ENCODE measurements at places on chromosomes 4 and X.
A peak's percentile ranks its signal among the peaks of the same experiment; 100 is the strongest.

DNA sequence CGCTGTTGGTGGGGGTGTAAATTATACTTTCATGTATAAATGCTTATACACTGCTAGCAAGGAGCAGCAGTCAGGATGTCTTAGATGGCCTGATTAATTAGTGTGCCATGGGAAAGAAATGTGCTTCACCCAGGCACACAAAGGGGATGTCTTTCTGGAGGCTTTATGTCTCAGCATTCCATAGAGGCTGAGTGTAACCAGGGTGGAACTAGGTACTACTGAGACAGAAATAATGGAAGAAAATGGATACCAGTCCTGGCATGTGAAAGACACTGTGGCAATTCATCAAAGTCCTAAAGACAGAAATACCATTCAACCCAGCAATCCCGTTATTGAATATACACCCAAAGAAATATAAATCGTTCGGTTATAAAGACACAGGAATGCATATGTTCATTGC is 52.5 kb downstream of the PF4 start:
- no peak for DNase-seq

DNA sequence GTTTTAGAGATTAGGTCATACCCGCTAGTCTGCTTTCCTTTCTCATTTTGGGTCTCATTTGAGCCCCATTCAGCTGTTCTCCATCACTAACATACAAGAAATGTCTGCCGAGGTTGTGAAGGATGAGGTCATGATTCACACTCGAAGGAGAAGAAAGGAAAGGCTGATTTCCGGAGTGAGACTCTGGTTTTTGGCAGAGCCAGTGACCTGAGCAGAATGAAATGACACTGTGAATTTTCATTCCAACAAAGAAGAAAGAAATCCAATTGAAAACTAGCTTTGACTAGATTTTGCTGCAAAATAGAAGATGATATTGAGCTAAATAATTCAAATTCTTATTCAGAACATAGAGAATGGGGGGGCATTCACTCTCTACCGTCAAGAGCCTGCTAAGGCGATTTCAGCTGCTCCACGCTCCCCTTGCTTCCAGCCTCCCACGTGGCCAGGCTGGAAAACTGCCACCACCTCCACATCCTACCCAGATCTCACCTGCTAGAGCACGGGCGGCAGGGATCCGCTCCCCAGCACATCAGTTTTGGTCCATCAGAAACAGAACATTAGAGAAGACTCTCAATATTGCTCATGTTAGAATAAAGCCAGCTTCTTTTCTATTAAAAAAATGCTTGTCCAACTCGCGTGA is 39.0 kb downstream of the F11 start:
- DNase-seq = peak; percentile 5

DNA sequence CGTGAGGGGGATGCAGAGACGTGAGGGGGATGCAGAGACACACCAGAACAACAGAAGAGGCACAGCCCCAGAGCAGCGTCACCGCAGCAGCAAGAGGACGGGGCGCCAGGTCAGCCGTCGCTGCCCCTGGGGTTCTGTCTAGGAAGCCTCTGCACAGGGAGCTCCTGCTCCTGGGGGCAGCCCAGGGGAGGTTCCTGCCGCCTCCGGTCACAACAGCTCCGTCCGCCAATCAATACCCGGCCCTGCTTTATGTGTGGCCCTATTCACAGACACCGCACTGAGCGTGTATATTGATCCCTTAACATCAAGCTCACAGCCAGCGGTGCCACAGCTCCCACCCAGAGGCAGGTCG is 69.6 kb downstream of the FAM53A start:
- no peak for DNase-seq

GRCh38 chrX:104112326-104112951 is at the start of gene ZCCHC18:
ZCCHC18 (plus strand) TSS chrX:104112523; CDS start chrX:104114112, 1,589 bp downstream.
- peak; percentile 50 for DNase-seq

DNA sequence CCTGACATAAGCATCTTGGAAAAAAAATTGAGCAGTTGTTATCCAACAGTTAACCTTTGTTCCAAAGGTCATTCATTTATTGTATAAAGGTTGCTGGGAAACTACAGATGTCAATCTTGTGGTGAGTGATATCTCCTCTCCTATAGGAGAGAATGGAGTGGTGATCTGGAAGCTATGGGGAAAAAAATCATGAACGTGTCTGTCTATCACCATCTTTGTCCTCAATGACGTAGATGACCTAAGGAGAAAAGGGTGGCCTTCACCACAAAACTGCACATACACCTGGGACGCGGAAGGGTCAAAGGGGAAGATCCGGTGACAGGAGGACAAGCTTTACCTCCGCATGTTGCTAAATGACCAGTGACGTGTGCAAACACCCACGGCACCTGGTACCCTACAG is 27.3 kb downstream of the ASB5 start:
- DNase-seq = no peak

DNA sequence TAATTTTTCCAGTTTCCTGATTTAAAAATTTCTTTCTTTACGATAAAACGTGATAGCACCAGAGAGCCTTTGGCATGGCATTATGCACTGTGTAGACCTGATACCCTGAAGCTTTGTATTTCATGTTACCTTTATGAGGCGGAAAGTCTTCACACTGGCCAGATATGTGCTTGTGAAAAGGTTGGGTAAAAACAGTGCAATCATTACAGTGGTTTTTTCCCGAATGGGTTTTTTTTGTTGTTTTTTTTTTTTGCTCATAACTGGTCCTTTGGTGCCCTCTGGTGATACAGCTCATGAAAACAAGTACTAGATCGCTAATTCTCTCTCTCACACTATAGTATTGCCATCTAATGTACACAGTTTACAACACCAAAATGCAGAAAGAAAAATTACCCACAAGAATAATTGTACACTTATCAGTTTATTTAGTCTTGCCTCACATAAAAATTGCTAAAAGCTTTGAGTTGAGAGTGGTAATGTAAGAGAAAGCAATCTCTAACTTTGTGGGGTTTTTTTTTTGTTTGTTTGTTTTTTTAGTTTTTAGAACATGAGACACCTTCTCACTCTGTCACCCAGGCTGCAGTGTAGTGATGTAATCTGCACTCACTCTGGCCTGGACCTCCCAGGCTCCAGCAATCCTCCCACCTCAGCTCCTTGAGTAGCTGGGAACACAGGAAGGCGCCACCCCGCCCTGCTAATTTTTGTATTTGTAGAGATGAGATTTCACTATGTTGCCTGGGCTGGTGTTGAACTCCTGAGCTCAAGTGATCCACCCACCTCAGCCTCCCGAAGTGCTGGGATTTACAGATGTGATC is 21.3 kb downstream of the SPCS3 start:
- DNase-seq = peak; percentile 46

GRCh38 chr4:91924625-91925024 is 379.1 kb upstream of the GRID2 start:
- DNase-seq = no peak

- DNase-seq = no peak
These were observed 445.7 kb downstream of the SMARCA1 start for GRCh38 chrX:129077424-129078170.

DNA sequence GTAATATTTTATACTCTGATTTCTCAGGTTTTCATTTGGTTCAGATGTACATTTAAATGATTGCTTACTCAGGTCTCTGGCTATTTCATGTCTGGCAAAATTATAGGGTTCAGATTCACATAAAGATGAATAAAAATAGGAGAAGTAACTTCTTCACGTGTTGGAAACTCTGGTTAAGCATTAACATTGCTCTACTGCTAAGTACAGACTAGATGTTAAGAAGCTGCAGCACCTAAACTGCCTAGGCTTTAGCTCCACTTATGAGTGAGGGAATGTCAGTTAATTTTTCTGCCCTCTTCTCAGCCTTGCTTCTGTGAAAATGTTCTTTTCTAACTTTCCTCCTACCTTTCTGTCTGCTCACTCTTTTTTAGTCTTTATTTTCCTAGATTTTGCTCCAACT is 361.2 kb downstream of the ARAP2 start:
- DNase-seq = no peak

DNA sequence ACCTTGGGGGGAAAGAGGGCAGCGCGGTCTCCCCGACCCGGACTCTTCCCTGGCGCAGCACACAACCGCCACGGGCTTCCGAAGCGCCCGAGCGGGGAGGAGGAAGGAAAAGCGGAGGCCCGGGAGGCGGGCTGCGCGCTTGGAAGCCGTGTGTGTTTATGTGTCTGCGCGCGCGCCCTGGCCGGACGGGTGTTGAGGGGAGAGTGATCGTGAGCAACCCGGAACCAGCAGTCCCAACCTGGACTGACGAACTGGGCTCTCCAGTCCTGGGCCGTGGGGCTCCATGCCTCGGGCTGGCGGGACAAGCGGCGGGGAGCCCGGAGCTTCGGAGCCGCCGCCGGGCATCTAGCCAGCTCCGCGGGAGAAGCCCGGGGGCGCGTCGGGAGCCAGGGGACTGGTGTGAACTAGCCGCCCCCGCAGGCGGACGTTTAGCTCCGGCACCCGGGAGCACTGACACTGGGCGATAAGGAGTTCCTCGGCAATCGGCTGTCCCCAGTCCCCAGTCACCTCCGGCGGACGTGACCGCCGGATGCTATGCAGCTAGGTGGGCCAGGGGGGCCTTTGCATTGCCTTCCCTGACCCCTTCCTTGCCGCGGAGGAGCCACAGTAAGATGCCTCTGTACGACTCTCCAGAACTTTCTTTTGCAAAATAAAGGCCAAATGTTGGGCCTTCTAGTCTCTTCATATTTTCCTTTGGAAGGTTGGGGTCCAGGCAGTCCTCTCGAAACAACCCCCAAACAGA is 74.8 kb upstream of the BCOR start:
- peak; percentile 70 for DNase-seq

- no peak for DNase-seq
These were observed 58.6 kb upstream of the MCF2 start for GRCh38 chrX:139766545-139766983.

DNA sequence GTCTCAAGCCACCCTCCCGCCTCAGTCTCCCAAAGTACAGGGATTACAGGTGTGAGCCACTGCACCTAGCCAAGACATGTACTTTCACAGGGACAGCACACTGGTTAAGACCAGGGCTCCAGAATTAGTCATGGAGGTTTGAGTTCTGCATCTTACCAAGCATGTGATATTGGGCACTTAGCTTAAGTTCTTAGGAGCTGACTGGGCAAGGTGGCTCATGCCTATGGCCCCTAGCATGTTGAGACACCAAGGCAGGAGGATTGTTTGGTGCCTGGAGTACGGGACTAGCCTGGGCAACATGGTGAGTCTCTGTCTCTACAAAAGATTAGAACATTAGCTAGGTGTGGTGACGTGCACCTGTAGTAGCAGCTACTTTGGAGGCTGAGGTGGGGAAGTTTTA is 2.6 kb upstream of the TMEM192 start:
- no peak for DNase-seq

DNA sequence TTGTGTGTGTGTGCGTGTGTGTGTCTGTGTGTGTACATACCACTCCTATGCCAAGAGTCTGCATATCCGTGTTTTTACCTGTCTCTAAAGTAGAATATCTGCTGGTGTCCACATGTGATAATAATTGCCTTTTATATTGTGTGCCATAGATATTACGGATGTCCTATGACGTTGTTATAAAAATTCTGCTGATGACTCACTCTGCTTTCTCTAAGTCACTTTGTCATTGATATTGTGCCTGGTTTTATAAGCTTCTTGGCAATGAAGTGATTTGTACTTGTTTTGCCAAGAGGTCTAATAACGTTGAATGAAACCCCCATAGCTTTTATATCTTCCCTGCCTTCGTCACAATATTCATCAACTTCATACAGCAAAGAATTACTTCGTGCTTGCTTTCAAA is 102.6 kb upstream of the C1GALT1C1 start:
- DNase-seq = no peak

DNA sequence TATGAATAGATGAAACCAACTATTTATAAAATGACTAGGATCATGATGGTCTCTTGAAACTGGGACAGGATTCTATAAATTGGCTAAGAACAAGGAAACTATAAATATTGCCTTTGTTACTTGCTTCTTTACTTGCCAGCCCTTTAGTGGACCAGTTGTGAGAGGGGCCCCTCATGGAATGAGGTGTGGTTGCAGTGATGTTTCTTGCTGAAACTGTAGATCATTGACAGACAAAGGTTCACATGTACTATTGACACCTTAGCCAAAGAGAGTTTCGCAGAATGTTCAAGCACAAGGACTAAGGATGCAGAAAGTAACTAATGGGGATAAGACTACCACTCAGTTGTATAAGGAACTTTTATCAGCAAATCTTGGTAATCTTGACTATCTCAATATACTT is 135.0 kb upstream of the SMIM10 start:
- DNase-seq = no peak

DNA sequence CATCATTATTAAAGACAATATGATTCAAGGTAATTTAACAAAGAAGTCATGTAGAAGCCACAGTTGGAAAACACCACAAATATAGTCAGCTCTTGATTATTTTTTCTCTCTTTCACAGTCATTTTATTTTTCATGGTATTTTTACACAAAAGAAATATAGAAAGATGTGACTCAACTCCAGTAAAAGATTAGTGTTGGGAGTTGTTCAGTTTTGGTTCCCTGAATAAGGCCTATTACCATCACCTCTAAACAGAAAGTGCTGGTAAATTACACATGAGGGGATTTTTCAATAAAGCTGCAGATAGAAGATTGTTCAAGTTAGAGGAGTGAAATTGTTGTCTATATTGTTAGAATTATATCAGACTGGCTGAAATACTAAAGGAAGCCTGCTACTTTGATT is 107.0 kb downstream of the DDIT4L start:
- no peak for DNase-seq

DNA sequence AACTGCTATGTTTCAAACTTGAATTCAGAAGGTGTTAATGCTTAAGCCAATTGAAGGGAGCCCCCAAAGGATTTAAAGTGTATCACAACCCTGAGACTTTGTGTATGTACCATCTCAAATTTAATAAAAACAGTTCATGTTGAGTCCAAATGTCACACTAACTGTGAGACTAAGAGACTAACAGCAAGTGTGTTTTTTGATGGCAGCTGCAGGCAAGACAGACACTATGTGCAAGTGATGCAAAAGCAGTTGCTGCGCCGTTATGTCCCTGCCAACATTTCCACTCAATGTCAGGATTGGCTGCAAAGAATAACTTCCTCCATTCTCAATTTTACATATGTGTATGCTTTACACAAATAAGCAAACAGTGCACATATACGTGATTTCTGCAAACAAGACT is 594.6 kb downstream of the IL15 start:
- no peak for DNase-seq

- DNase-seq = peak; percentile 94
These were observed 25.2 kb downstream of the TIGD2 start for GRCh38 chr4:89136525-89136924.

- no peak for DNase-seq
These were observed 1.0 kb upstream of the EDA start for GRCh38 chrX:69614886-69615285.

GRCh38 chr4:175805846-175806245 is 6.2 kb downstream of the GPM6A start:
- no peak for DNase-seq

GRCh38 chr4:3822230-3822947 is 56.2 kb downstream of the ADRA2C start:
- no peak for DNase-seq

All from iris pigment epithelial cell (primary cell).